ENCODE measurements at places on chromosomes 5 and 9. TPM values are rescaled to one million over a fixed set of nuclear protein-coding genes. Genes with fewer than 3 reads are reported as not detected.

NDUFAF2 gene
- 25.9 TPM for polyA plus RNA-seq

STKLD1 gene
- 3.4 TPM for polyA plus RNA-seq

SHC3 gene
- 10.4 TPM for polyA plus RNA-seq

ADAMTSL2 gene
- 8.5 TPM for polyA plus RNA-seq

PIP5KL1 gene
- polyA plus RNA-seq, result 7.2 TPM

FGF1 gene
- 1.5 TPM for polyA plus RNA-seq

PHF24 gene
- polyA plus RNA-seq, result 0.35 TPM

TEX48 gene
- polyA plus RNA-seq, result 0.35 TPM

DCAF12 gene
- polyA plus RNA-seq, result 62.2 TPM

SLC25A2 gene
- 0.23 TPM for polyA plus RNA-seq

C7 gene
- polyA plus RNA-seq, result 532 TPM

SAPCD2 gene
- polyA plus RNA-seq, result 9.4 TPM

ACTBL2 gene
- polyA plus RNA-seq, result not detected

RNF183 gene
- polyA plus RNA-seq, result 0.59 TPM

DNA sequence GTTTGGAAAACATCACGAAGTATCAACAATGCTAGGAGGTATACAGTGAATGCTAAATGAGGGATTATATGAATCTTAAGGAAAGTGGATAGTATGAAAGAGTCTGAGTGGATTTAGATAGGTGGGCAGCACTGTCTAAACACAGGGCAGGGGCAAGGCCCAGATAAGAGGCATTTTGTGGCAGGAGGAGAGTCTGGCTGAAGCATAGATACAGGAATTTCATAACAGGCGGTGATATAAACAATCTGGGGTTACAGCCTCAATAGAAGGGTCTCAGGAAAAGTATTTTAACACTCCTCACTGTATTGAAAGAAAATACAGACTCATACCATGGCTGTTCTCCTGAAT, 96.9 kb downstream of the PLPP1 start:
- no peak for DNase-seq

GRCh38 chr9:135620558-135620957, 18.8 kb downstream of the GLT6D1 start:
- DNase-seq, result no peak

DNA sequence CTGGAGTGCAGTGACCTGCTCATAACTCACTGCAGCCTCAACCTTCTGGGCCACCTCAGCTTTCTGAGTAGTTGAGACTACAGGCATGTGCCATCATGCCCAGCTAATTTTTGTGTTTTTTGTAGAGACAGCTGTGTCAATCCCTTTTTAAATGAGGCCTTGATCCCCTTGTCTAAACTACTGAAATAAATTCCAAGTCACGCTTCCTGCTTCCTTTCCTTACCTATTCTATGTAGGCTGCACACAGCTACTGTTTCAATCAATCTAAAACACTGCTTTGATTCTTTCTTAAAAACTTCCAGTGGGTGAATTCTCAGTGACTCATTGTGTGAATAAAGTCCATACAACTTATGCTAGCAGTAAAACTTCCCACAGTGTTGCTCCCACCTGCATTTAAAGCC, 2.9 kb upstream of the C7 start:
- DNase-seq, result no peak

- peak; percentile 31 for DNase-seq
Observed at GRCh38 chr5:58366461-58366860, 93.4 kb downstream of the PLK2 start.

GRCh38 chr5:141412854-141413539, at the start of gene PCDHGA10:
Gene PCDHGA10, plus strand, starts transcription at chr5:141412987. Its CDS starts 189 bp downstream, at chr5:141413176.
- no peak for DNase-seq

DNA sequence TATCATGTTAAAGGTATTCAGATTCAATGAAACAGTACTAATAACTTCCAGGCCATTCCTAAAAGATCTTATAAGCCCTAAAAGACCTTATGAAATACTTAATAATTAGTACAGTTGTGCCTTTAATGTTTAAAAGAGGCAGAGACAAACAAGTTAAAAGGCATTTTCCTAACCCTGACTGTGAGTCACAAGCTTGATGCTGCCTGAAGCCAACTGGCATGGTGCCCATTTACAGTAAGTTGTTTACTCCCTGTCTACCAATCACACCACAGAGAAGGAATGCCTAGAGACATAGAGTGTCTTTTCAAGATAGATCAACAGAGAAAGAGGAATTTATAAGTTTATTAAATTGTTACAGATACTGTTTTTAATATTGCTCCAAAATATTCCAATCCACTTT, 47.8 kb downstream of the NR3C1 start:
- peak; percentile 84 for DNase-seq

DNA sequence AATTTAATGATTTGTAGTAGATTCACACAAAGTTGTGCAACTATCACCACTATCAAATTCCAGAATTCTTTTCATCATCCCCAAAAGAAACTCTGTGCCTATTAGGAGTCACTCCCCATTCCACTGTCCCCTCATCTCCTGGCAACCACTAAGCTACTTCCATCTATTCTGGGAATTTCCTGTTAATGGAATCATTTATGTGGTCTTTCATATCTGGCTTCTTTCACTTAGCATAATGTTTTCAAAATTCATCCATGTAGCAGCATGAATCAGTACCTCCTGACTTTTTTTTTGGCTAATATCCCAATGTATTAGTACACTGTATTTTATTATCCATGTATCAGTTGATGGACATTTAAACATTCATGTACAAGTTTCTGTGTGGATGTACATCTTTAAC, 157.6 kb downstream of the TTC39B start:
- no peak for DNase-seq

DNA sequence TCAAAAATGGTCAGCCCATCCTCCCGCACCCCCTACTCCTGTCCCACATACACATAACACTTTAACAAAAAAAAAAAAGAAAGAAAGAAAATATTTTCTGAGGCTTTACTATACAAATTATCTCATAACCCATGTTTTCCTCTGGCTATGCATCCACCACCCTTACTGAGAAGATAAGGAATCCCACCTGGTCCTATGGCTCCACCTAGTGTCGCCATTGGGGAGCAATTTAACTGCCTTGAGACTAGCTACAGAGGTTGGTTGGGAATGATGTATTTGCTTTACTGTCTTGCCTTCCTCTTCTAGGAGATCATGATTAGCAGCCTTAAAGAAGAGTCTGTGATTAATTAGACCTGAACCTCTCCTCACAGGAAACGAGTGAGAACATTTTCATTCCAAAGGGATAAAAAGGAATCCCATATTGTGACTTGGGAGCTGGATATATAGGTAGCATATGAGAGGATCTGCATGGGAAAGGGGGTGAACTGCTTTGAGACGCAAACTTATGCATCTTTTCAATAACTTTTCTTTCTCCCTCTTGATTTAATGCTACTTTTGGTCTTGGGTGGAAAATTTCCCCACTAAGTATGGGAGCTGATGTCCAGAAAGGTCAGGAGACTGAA, 77.7 kb upstream of the SELENOP start:
- no peak for DNase-seq

GRCh38 chr9:2495221-2496005, 126.2 kb upstream of the VLDLR start:
- no peak for DNase-seq

DNA sequence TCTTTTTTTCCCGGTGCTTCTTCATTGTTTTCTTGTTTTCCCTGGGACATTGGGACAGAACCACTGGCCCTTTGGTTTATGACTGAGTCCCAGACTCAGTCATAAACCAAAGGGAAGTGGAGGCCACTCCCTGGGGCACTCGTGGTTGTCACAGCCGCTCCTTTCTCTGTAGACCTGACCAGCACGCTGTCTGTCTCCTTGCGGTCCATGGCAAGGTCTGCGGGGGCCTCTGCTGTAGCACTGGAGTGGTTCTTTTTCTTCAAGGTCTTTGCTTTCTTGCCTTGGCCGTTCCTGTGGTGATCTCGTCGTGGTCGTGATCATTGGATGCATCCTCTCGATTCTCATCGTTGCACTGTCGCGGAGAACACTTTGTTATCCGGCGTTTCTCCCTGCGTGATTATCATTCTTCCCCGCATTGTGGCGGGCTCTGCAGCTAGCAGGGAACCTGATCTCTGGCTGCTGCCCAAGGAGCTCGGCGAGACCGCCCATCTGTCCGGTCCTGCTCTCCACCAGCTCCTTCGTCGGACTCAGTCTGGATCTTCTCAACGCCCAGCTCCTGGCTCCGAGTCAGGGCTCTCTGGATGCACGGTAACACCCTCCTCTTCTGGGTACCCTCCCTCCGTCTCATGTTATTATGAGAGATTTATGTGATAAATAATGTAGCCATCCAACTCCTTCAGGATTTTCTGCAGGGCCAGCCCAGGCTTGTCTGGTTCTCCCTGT, 43.5 kb upstream of the MPDZ start:
- no peak for DNase-seq

GRCh38 chr5:116415182-116415581, 159.4 kb downstream of the SEMA6A start:
- DNase-seq, result no peak

GRCh38 chr5:74164725-74165235, 475.7 kb downstream of the ENC1 start:
- DNase-seq, result no peak

- DNase-seq, result no peak
Observed at GRCh38 chr5:134437847-134438581, 26.3 kb upstream of the CDKN2AIPNL start.

DNA sequence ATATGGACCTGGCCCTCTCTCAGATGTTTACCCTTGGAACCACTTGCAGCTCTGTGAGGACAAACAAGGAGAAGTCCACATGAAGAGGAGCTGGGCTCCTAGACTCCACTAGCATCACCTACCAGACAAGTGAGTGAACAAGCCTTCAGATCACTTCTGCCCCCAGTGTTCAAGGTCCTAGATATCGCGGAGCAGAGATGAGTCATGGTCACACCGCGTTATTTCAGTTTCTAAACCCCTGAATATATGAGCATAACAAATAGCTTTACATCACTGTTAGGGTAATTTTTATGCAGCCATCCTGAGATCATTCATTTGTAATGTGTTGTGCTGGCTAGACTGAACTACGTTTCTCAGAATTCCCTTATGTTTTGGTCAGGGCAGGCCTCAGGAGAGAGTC, 77.0 kb upstream of the DAP start:
- no peak for DNase-seq

DNA sequence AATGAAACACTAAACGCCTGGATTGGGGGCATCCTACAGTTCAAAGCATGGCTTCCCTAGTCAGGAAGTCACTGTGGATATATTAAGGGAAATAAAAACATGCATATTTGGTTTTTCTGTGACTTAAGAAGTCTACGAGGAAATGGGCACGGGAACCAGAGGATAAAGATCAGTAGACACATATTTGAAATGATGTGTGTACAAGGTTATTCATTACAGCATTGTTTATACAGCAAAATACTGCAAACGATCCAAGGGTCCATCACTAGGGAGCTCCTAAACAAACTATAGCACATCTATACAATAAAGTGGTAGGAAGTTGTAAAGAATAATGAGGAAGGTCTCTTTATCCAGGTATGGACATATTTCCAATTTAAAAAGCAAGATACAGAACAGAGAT, 71.8 kb downstream of the EFNA5 start:
- DNase-seq, result no peak

DNA sequence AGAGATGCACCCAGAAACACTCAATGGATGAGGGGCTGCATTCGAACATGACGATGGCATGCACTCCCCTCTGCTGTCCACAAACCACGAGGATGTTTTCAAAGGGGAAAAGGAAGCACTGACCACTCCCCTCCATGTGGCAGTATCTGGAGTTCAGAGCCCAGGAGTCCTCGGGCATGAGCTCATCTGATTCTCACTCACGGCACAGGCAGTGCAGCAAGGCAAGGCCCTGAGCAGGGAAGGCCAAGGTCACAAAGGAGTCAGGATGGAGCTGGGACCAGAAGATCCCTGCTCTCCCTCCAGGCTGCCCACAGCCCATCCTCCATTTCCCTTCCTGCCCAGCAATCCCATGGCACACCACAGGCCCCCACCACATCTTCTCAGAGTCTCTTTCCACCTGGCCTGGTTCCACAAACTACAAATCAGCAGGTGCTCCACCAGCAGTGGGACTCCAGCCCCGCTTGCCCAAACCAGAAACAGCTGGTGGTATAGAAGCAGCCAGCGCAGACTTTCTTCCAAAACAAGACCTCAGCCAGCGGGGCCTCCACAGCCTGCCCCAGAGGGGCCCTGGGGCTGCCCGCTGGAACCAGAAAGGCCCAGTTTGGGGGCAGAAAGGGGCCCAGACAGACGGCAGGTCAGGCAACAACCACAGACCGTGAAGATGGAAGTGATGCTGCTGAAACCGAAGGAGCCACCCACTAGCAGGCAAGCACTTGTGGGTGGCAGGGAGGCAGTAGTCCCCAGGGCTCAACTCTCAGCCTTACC, 12.2 kb downstream of the TNIP1 start:
- no peak for DNase-seq

DNA sequence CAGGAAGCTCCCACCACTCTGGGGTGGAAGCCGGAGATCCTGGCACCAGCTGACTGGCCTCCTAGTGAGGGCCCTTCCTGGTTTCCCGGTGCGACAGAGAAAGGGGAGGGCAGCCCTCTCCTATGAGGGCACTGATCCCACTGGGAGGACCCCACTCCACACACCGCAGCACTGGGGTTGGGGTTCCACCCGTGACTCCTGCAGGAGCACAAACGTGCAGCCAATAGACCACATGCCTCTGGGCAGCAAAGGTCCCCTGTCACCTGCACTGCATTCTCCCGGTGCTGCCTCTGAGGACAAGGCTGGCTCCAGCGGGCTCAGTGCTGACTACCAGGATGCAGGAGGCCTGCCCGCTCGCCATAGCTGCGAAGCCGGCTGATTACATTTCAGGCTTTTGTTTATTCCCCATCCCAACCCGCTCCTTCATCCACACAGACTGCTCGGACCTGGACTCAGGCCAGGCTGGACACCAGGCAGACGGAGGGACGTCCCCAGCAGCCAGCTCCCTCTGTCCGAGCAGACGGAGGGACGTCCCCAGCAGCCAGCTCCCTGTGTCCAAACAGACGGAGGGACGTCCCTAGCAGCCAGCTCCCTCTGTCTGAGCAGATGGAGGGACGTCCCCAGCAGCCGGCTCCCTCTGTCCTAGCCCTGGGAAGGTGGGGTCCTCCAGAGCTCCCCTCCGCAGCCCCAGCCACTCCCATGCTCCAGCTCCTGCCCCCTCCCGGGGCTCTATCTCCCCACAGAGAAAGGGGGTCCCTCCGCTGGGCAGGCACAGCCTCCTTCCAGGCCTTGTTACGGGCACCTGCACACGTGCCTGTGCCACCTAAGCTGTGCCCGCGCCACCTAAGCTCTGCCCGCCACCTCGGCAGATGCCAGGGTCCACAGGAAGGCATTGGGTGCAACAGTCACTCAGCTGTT, 8.8 kb upstream of the CEP72 start:
- no peak for DNase-seq

- no peak for DNase-seq
Observed at GRCh38 chr9:117414220-117414905, 494 bp downstream of the ASTN2 start.

DNA sequence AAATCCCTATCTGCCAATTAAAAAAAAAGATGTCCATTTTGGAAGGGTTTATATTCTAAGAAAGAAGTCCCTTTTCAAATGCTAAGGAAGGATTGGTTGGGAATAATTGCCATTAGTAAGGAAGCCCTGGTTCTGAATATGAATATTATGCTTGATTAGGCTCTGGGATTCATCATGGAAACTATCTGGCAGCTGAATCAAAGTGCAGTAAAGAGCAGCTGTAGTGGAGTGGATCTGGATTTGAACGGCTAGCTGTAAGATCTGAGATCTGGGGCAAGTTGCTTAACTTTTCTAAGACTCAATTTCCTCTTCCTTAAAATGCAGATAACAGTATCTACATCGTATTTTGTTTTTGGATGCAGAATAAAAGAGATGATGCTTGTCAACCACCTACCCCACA, 10.5 kb downstream of the IL12B start:
- DNase-seq, result no peak

GRCh38 chr5:72892846-72893245, 63.0 kb upstream of the FCHO2 start:
- no peak for DNase-seq

- DNase-seq, result no peak
Observed at GRCh38 chr5:43615445-43616184, 12.6 kb downstream of the NNT start.

Data from left lung (tissue), 14 donors.